Stimulated activated CD4-positive, alpha-beta T cell treated with anti-CD3 and anti-CD28 coated beads, Interleukin-15, amount 100 ng/mL, for 1 hour (primary cell): ENCODE measurements at places on chromosomes 4 and X.

DNA sequence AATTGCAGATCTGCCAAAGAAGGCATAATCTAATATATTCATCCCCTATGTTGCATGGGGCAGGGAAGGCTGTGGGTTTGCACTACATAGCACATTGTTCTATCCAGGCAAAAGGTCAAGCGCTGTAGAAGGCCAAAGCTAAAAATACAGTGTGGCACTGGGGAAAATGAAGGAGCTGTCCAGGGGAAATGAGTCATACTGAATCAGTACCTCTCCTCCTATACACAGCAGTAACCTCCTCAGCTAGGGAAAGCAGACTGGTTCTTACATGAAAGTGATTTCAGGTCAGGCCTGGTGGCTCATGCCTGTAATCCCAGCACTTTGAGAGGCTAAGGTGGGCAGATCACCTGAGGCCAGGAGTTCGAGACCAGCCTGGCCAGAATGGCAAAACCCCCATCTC is 31.0 kb upstream of the SLC25A4 start:
- no peak for DNase-seq

DNA sequence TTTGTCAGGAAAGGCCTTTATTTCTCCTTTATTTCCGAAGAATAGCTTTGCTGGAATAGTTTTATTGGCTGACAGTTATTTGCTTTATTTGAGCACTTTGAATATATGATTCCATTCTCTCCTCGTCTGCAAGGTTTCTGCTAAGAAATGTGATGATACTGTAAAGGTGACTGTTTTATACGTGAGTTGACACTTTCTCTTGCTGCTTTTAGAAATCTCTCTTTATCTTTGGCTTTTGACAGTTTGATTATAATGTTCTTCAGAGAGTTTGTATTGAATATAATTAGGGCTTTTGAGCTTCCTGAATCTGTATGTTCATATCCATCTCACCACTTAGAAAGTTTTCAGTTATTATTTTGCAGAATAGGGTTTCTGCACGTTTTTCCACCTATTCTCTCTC is 1003.7 kb upstream of the SLIT2 start:
- no peak for DNase-seq

DNA sequence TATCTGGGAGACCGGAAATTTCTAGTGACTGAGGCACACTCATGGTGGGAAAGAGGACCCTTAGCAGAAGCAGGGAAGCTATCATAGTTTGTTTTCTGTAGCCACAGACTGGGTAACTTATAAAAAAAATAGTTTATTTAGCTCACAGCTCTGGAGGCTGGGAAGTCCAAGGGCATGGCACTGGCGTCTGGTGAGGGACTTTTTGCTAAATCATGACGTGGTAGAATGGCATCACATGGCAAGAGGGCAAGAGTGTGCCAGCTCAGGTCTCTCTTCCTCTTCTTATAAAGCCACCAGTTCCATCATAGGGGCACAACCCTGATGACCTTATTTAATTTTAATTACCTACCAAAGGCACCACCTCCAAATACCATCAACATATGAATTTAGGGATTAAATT is 13.3 kb downstream of the APLN start:
- DNase-seq, result no peak

GRCh38 chrX:53678667-53679066 is 7.9 kb downstream of the HUWE1 start:
- DNase-seq, result no peak

DNA sequence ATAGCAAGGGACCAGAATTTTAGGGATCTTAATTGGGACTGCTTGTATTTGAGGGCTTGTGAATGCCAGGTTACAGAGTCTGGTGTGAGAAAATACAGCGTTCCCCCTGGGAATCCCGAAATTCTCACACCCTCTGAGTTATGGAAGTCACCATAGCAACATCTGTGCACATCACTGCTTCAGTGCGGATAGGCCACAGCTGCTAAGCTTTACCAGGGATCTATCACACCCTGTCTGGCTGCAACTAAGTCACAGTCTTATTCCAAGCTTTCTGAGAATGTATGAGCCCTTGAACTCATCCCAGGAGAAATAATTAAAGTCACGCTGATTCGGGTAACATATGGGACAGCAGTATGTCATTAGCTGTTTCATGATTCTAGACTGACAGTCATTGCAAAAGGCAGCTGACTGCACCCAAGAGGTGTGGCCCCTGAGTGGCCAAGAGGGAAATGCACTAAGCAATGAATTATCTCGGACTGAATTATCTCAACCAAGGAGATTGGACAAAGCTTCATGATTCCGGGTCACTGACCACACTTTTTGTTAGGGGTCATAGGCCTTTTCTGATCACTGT is 46.7 kb upstream of the BTC start:
- no peak for DNase-seq

GRCh38 chr4:122827879-122828601 is 1.4 kb downstream of the FGF2 start:
- no peak for DNase-seq

- DNase-seq, result no peak
Measured at GRCh38 chr4:52646096-52646495, 13.0 kb downstream of the USP46 start.

- DNase-seq, result no peak
Measured at GRCh38 chr4:127469542-127469941, 163.2 kb upstream of the INTU start.

GRCh38 chr4:53709693-53710092 is 118.4 kb upstream of the LNX1 start:
- no peak for DNase-seq

DNA sequence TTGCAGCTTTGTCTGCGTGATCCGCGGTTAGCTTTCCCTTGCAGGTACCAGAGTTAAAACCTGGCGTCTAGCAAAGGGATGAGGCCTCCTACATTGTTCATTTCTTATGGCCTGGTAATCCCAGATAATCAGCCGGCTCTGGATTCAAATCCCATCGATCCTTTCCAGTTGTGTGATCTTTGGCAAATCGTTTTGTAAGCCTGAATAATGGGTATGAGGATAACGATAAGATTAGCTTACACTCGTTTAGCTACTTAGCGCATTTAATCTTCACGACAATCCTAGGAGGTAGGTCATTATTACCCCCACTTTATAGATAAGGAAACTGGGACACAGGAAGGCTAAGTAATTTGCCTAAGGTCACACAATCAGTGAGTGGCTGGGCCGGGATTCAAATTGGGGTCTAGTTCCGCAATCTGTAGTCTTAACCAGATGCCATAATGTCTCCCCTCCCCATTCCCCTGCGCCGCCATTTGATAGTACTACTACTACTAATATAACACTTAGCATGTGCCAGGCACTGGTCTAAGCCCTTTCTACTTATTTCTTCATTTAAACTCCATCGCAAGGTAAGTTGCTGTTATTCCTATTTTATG is 1.7 kb upstream of the UBA1 start:
- DNase-seq, result no peak

- no peak for DNase-seq
Measured at GRCh38 chrX:154486052-154486395, 391 bp downstream of the UBL4A start.

DNA sequence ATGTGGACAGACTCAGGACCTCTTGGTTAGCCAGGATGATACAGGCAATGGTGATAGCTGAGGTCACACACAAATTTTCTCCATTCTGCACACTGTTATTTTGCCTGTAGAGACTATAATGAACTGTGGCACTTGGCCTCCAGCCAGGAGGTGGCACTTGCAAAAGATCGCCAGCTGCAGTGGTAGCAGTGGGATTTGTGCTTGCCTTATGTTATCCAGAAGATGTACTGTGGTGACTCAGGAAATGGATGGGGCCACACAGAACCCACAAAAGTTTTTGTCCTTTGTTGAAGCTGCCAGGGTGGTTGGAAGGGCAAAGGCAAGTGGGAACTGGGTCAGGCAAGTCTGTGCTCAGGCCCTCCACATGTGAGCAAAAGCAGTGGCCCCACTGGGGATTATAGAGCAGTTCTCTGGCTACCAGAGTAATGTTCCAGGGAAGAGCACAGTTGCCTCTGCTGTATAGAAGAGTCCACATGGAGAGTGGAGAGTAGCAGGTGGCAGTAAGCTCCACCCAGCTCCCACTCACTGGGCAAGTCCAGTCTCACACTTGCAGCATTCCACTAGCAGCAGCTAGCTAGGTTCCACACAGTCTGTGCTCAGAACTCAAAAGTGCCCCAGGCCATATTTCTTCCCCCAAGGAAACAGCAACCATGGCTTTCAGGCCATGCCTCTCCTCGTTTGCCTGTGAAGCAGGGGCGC is 5.9 kb upstream of the C4orf17 start:
- DNase-seq, result no peak

- DNase-seq, result no peak
Measured at GRCh38 chr4:7463566-7464258, 29.0 kb upstream of the PSAPL1 start.

GRCh38 chr4:153257151-153257620 is 52.9 kb downstream of the TRIM2 start:
- DNase-seq, result no peak

GRCh38 chr4:43275779-43276178 is 383.3 kb downstream of the GRXCR1 start:
- DNase-seq, result no peak

DNA sequence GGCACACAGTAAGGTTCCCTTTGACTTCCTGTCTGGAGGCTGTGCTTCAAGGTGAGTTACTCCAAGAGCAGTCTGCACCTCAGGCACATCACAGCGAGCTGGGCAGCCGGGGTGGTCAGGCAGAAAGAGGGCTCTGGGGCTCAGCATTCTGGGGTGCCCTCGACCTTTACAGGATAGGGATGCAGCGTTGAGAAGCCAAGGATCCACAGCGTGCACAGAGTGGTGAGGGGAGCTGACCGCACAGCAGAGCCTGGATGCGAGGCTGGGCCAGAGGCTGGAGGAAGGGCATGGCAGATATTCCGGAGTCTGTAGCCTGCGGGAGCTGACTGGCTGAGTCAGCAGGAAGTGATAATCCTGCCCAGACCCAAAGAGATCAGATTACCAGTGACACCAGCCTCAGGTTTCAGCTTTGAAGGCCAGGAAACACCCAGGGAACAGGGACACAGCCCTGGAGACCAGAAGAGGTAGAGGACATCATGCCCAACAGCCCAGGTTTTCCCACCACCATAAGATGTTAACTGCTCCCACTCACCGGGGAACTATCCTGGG is 38.4 kb upstream of the PDLIM3 start:
- DNase-seq, result no peak

GRCh38 chr4:127503111-127503510 is 129.6 kb upstream of the INTU start:
- DNase-seq, result no peak

- no peak for DNase-seq
Measured at GRCh38 chr4:174256277-174256713, 27.2 kb downstream of the FBXO8 start.

DNA sequence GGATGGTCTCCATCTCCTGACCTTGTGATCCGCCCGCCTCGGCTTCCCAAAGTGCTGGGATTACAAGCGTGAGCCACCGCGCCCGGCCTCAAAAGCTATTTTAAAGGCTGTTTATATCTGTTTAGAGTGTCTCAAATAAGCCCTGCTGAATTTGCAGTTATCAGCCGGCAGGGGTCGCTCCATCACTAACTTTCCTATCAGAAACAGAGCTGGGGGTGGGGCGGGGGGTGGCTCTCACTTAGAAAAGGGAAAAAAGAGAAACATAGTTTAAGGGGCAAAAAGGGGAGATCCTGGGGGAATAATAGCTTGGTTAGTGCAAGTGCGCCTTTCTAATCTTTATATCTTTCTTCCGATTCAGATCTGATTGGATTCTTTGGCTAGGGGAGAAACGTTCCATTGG is 450.7 kb downstream of the UBE2NL start:
- no peak for DNase-seq

GRCh38 chrX:45502396-45502795 is 301.7 kb upstream of the DIPK2B start:
- no peak for DNase-seq

- no peak for DNase-seq
Measured at GRCh38 chr4:177117256-177117655, 192.4 kb upstream of the NEIL3 start.

DNA sequence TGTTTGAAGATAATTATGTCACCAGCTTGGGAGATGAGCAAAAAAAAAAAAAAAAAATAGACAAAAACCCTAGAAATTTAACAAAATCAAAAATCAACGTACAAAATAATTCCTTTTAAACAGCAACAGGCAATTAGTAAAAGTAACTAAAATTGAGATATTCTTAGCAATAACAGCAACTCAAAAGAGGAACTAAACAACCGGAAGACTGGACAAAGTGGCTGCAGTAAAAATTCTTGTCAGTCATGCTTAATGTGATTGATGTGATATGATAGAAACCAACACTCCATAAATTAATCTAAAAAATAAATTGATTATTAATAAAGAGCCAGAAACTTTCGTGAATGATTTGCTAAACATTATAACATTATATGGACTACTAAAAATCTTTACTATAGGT is 1534.6 kb upstream of the AGA start:
- no peak for DNase-seq

DNA sequence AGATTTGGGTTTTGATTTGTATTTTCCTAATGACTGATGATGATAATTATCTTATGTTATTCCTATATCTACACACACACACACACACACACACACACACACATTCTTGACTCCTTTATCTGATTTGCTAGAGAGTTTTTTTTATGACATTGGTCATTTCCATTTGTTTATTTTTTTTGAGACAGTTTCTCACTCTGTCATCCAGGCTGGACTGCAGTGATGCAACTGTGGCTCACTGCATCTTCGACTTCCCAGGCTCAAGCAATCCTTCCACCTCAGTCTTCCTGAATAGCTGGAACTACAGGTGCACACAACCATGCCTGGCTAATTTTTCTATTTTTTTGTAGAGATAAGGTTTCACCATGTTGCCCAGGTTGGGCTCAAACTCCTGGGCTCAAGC is 6.7 kb downstream of the ZNF81 start:
- no peak for DNase-seq

GRCh38 chrX:17032351-17032750 is 85.9 kb downstream of the REPS2 start:
- no peak for DNase-seq

GRCh38 chrX:30939928-30940327 is 50.9 kb upstream of the TAB3 start:
- DNase-seq, result no peak

DNA sequence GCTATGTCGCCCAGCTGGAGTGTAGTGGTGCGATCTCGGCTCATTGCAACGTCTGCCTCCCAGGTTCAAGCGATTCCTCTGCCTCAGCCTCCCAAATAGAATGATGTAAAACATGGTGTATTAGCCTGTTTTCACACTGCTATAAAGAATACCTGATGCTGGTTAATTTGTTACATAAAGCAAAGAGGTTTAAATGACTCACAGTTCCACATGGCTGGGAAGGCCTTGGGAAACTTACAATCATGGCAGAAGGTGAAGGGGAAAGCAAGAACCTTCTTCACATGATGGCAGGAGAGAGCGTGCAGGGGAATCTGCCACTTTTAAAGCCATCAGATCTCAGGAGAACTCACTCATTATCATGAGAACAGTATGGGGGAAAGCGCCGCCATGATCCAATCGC is 1191.8 kb downstream of the ARAP2 start:
- DNase-seq, result no peak
